ENCODE measurements at places on chromosomes 7 and 10. TPM values are rescaled to one million over a fixed set of nuclear protein-coding genes. Genes with fewer than 3 reads are reported as not detected.
A peak's percentile ranks its signal among the peaks of the same experiment; 100 is the strongest.

- no peaks in the 10 kb centered on the region for H3K27me3 ChIP-seq
- no peak for DNase-seq
- H3K4me1 ChIP-seq, result no peaks in the 10 kb centered on the region
- H3K27ac ChIP-seq, result no peak overlapping the region
- H3K36me3 ChIP-seq, result no peaks in the 10 kb centered on the region
These were observed 8.3 kb upstream of the RGS10 start for GRCh38 chr10:119550827-119551226.

- no peak overlapping the region for H3K4me3 ChIP-seq
- peaks cover 14% of the 10 kb centered on the region for H3K4me1 ChIP-seq
- no peaks in the 10 kb centered on the region for H3K27me3 ChIP-seq
- H3K36me3 ChIP-seq, result no peaks in the 10 kb centered on the region
- H3K27ac ChIP-seq, result no peak overlapping the region
These were observed 155.6 kb downstream of the SH3PXD2A start for GRCh38 chr10:103699611-103700435.

DNA sequence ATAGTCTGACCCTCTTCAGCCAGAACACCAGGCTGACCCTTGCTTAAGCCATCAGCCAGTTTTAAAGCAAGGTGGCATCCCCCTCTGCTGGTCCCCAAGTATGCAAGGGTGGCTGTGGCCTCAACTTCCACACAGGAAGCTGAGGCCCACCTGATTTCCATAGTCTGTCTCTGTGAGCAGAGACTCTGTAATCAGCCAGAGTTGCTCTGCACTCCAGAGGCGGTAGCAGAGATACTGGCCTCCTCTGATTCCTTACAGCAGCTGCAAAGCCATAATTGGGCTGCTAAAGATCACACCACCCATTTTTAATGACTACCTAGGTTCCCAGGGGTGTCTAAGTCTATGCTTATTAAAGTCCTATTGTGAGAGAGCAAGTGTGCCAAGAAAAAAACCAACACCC lies 1.8 kb downstream of the PDAP1 start:
- H3K36me3 ChIP-seq, result peaks cover 7% of the 10 kb centered on the region
- no peak overlapping the region for H3K4me3 ChIP-seq
- no peak overlapping the region for H3K27ac ChIP-seq
- no peak for DNase-seq
- peaks cover 9% of the 10 kb centered on the region for H3K4me1 ChIP-seq
- H3K27me3 ChIP-seq, result no peaks in the 10 kb centered on the region

Gene ITPRID1
- 0.26 TPM for total RNA-seq

Gene DDC
- 75.9 TPM for total RNA-seq

- H3K36me3 ChIP-seq, result no peaks in the 10 kb centered on the region
- H3K4me3 ChIP-seq, result no peak overlapping the region
- no peak for DNase-seq
- no peaks in the 10 kb centered on the region for H3K27me3 ChIP-seq
- no peaks in the 10 kb centered on the region for H3K4me1 ChIP-seq
These were observed 9.8 kb downstream of the PTPRZ1 start for GRCh38 chr7:121882731-121883130.

Gene CALCR
- not detected for total RNA-seq

- H3K4me3 ChIP-seq, result no peak overlapping the region
- no peaks in the 10 kb centered on the region for H3K36me3 ChIP-seq
- H3K27me3 ChIP-seq, result no peaks in the 10 kb centered on the region
- peak overlapping the region; percentile 48 for H3K27ac ChIP-seq
- no peak for DNase-seq
These were observed 15.9 kb upstream of the SLC25A16 start for GRCh38 chr10:68543004-68543918.

Gene CLRN3
- 1.1 TPM for total RNA-seq

DNA sequence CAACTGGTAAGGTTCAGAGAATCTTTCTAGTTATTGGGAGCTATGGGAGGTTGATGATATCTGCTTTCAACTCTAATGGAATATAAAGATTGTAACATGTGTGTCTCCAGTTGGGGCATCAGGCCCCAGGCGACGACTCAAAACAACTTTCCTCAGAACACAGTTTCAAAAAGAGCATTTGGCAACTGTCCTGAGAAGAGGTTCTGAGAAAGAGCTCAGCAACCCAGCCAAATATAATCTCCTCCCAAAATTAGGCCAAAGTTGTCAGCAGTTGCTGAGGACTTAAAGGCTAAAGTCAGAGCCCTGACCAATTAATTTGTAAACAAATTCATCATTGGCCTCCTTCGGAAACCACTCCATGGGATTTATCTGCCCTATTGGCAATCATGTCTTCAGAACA lies 251.1 kb upstream of the NFE2L3 start:
- H3K27ac ChIP-seq, result no peak overlapping the region
- no peaks in the 10 kb centered on the region for H3K36me3 ChIP-seq
- no peak overlapping the region for H3K4me3 ChIP-seq
- DNase-seq, result no peak
- no peaks in the 10 kb centered on the region for H3K4me1 ChIP-seq
- no peaks in the 10 kb centered on the region for H3K27me3 ChIP-seq

GRCh38 chr10:104899779-104900178 lies 258.7 kb downstream of the SORCS3 start:
- no peak overlapping the region for H3K4me3 ChIP-seq
- DNase-seq, result no peak
- no peaks in the 10 kb centered on the region for H3K27me3 ChIP-seq
- H3K27ac ChIP-seq, result no peak overlapping the region
- H3K36me3 ChIP-seq, result no peaks in the 10 kb centered on the region

GRCh38 chr7:99643464-99643863 lies 26.7 kb downstream of the ZSCAN25 start:
- H3K36me3 ChIP-seq, result no peaks in the 10 kb centered on the region
- H3K27ac ChIP-seq, result no peak overlapping the region
- no peak for DNase-seq
- no peaks in the 10 kb centered on the region for H3K27me3 ChIP-seq
- no peaks in the 10 kb centered on the region for H3K4me1 ChIP-seq
- no peak overlapping the region for H3K4me3 ChIP-seq

DNA sequence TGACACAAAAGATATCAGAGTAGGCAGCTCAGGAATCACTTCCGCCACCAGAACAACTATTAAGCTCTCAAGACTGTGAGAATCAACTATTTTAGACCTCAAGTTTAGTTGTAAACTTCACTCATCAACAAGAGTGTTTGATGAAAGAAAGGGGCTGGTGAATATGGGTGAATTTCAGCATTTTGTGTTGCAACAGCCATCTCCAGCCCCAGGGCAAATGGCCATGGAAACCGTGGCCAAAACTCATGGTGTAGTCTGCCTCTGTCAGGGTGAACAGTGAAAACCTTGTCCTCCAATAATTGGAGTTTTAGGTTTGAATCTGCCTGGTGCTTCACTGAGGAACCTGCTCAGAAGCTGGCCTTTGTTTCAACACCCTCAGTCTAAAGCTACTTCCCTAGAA lies 60.0 kb downstream of the POLR1F start:
- no peaks in the 10 kb centered on the region for H3K27me3 ChIP-seq
- H3K27ac ChIP-seq, result no peak overlapping the region
- no peaks in the 10 kb centered on the region for H3K4me1 ChIP-seq
- DNase-seq, result no peak
- H3K4me3 ChIP-seq, result no peak overlapping the region
- H3K36me3 ChIP-seq, result no peaks in the 10 kb centered on the region

Gene ZPBP
- not detected for total RNA-seq

DNA sequence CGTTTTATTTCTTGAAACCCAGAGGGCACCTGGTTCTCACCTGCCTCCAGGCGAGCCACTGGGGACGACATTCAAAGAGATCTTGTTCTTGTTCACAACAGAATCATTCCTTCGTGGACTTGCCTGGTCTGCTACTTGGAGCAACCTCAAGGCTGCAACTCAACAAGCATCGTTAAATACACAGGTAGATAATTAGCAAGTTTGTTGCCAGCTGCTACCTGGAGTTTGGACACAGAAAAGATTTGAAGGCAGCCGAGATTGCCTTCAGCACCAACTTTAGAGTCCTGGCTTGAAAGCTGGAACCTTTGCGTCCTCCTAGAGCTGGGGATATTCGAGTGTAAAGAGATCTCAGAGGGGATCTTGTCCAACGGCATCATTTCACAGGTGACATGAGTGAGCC lies 89.6 kb upstream of the C7orf33 start:
- DNase-seq, result no peak
- no peak overlapping the region for H3K4me3 ChIP-seq
- no peaks in the 10 kb centered on the region for H3K36me3 ChIP-seq
- H3K27me3 ChIP-seq, result no peaks in the 10 kb centered on the region
- no peaks in the 10 kb centered on the region for H3K4me1 ChIP-seq

DNA sequence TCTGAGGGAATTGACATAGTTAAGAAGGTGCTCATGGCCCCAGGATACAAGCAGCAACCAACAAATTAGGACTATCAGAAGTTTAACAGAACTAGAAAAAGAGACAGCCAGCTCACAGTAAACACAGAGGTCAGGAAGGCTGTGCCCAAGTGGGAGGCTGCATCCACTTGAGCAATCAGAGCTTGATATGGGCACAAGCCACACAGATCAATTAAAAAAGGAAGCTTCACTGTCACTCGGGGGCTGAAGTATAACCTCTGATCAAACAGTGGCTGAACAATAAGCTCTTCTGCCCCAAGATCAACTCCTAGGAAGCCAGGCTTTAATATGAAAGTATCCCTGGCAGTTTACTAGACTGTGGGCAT lies 40.0 kb downstream of the ZNF438 start:
- no peak for DNase-seq
- no peaks in the 10 kb centered on the region for H3K4me1 ChIP-seq
- no peaks in the 10 kb centered on the region for H3K27me3 ChIP-seq
